Stimulated activated CD8-positive, alpha-beta memory T cell treated with anti-CD3 and anti-CD28 coated beads, Interleukin-4, amount 100 ng/mL, for 4 hours (primary cell): ENCODE measurements at places on chromosomes 16 and 17.

- peak; percentile 37 for DNase-seq
Measured at GRCh38 chr16:525520-526180, 1.9 kb upstream of the CAPN15 start.

GRCh38 chr17:62717889-62718288, 90.2 kb downstream of the MARCHF10 start:
- DNase-seq = no peak

- no peak for DNase-seq
Measured at GRCh38 chr17:21039839-21040575, 2.8 kb downstream of the USP22 start.

DNA sequence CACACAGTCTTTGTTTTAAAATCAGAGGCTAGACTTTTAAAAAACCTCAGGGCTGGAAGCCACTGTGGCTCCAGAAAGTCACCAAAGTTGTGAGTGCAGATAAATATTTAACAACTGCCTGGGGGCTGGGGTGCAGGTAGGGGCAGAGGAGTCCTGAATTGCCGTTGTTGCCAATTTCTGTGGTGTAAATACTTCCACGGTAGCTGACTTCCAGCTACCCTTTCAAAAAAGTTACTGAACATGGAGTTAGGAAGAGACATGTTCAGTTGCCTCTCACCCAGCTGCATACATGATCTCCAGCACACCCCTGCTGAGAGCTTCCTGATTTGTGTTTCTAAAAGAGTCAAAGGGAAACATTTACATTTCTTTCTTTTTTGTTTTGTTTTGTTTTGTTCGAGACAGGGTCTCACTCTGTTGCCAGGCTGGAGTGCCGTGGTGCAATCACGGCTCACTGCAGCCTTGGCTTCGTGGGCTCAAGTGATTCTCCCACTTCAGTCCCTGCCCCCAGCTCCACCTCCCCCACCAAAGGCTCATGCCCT, 58.7 kb downstream of the PLXDC1 start:
- no peak for DNase-seq

DNA sequence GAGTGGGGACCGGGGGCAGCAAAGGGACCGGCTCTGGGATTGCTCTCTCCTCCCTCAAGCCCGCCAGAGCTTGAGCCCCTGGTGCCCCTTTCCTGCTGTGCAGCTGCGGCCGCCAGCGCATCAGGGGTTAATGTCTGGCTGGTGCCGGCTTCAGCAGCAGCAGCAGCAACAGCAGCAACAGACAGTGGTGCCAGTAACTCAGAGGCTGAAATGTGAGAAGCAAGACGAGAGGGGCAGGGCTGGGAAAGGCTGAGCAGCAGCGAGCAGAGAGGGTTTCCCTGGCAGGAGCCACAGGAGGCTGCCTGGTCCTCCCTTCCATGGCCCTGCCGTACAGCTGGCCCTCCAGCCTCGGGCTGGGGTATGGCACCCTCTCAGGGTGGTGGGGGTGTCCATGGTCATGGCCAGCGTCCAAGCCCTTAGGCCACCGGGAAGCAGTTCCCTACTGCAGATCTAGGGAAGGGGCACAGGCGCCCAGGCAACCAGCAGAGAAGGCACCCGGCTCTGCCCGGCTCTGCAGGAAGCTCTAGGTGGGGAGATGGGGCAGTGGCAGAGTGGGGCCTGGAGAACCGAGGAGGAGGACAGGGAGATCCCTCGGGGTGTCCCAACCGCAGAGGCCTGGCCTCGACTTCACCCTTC, 21.1 kb upstream of the TFAP4 start:
- no peak for DNase-seq

DNA sequence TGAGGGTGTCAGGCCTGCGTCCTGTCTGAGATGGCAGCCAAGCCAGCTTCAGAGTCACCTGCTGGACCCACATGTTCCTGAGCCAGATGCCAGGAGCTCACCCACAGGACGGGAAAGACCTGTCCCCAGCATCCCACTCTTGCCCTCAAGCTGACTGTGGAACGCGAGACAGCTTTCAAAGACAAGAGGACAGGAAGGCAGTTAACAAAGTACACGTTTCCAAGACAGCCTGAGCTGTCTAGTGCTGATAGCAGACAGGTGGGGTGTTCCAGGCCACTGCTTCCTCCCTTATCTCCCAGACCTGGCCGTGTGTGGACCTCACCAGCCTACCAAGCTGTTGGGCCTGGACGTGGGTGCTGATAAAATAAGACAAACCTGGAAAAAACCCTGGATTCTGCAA, 13.2 kb downstream of the CMTM3 start:
- no peak for DNase-seq

DNA sequence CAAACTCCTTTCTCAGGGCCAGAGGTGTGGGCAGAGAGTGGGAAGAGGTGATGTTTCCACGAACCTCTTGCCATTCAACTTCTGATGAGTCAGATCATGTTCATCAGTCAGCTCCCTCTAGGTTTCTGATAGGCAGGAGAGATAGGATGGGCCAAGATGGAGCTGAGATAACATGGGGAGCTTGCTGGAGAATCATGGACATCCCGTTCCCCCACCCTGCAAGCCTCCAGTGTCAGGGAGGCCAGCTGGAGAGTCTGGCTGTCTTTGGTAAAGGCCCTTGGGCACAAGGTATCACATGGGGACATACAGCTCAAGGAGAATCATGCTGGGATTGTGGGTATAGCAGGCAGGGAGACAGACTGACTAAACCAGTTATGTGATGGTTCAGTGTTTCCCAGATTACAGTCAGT, 136.0 kb upstream of the IRX3 start:
- DNase-seq = no peak

DNA sequence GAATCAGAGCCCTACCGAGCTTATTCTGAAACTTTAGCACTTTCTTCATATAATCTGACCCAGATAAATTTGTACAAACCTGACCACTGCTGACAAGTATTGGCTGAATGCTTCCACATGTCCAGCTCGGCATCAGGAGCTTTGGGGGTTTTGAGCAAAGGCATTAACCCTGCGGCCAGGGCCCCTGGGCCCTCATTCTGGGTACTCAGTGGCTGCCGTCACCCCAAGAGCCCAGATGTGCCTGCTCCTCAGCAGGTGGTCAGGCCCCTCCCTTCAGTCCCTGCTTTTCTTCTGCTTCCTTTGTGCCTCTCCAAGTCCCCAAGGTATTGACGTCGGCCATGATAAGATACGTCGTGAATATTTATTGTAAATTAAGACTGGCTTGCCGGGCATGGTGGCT, 47.3 kb upstream of the CHMP6 start:
- DNase-seq = no peak

- DNase-seq = no peak
Measured at GRCh38 chr16:17302214-17302613, 168.5 kb downstream of the XYLT1 start.

DNA sequence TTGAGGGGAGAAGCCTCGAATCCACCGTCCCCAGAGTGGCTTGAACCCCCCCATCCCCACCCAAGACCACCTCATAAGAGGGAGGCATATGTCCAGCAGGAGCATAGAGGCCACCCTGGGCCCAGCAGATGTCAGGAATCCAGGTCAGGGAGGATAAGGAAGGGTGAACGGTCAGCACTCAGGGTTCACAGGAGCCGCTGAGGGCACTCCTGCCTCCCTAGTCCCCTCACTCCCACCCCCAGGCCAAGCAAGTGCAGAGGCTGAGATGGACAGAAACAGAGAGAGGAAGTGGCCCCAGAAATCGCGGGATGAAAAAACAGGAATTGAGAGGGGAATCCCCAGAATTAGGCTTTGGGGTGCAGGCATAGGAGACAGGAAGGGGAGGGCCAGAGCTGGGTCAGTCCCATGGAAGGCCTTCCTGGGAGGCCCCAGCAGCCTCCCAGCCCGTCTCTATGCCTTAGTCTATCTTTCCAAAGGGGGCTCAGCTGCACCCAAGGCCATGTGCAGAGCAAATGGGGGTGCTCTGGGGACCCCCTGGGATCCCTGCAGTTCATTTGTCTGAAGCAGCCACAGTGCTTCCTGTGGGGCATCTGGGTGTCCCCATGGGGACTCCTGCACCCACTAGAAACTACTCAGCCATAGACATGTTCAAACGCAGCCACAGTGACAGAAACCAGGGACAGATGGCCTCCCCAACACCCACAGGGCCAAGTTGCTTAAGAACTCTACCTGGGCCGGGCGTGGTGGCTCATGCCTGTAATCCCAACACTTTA, 1.7 kb downstream of the CMTM3 start:
- no peak for DNase-seq

DNA sequence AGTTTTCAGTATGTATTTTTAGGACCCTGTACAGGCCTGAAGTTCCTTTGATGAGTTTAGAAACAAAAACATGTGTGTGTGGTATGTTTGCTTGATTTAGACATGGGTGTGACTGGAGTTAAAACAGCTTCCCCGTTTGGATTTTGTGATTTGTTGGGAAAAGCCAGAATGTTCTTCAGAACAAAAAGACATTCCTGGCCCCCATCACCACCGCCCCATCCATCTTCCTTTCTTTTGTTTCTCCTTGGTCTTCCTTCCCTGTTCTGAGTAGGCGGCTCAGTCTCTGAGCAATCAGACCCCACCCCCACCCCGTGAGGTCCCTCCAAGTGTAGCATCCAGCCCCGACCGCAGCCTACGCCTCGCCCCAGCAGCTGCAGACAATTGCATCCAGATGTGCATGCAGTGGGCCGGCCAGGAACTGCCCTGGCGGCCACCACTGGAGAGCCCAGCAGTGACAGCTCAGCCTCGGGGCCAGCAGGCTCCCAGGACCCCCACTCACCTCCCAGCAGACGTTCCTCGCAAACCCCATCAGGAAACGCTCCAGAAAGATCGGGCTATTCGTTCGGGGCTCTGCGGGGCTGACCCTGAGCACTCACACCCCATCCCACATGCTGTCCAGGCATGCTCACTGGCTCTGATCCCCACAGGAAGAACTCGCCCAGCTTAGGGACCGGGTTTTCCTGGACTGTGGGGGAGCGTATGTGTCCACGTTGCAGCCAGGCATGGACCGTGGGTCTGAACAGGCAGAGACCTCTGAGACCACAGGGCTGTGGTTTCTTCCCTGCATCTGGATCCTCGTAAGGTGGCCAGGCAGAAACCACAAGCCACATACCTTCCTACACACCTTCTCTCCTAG, 99.8 kb upstream of the CDH5 start:
- DNase-seq = no peak

DNA sequence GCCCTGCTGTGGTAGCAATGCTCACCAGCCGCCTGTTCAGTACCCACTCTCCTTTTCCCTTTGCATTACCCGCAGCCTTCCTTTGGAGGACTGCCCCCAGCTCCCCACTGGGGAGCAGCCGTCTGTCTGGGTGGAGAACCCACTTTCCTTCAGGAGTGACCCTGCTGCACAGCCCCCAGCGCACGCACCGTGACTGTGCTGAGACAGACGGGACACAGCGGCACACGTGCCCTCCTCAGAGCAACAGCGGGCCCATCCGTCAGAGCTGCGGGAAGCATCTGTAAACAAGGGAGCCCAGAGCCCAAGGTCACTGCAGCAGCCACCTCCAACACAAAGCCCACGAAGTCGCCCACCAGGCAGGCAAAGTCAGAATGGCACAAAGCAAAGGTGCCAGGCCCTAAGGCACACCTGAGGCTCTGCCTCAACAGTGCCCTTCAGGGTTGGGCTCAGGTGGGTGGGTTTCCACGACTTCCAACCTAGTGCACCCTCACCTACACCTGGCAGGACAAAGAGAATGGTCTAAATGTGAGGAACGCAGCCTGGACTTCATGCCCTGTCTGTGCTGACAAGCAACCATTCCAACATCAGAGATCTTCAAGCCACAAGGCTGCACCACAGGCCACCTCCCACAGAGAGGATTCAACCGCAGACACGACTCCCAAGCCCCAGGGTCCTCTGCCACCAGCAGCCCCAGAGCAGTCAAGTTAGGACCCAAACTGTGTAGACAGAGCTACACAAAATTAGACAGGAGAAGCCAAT, 9.9 kb downstream of the AXIN1 start:
- no peak for DNase-seq

GRCh38 chr17:4956493-4957061, 5.7 kb downstream of the ENO3 start:
- no peak for DNase-seq

GRCh38 chr16:70758786-70759185, 42.2 kb downstream of the VAC14 start:
- DNase-seq = no peak

DNA sequence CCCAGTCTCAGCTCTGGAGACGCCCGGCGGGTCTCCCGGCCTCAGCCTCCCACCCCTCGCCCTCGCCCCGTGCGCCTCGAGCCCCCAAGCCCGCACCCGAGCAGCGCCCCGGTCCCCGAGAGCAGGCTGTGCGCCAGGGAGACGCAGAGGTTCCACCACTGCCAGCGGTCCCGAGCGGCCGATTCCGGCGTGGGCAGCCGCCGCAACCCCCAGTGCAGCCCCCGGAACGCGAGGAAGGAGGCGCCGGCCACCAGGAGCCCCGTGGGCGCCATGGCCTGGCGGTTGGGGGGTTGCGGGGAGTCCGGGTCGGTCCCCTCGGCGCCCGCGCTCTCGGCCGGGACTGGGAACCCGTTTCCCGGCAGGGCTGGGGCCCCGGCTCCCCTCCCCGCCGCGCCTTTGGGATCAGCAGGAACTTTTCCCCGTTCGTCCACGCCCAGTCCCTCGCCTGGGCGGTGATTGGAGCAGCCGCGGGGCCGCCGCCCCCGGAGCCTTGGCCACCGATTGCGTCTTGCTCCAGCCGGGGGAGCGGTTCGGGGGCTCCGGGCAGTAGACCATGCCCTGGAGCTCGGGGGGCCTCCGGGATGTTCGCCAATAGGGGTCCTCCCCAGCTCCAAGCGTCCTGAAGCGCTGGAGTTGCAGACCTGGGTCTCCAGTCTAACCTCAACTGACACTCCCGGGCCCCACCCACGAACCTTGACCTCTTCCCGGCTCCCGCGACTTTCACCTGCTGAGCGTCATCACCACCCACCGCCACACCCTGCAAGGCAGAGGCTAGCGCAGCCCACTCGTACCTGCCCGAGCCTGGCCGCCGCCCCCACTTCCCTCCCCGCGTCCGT, at the start of gene TLCD2:
Gene TLCD2, minus strand, starts transcription at position 407 of the 836 bp plus-strand sequence. Its CDS starts 135 bp downstream, at position 272.
- no peak for DNase-seq
